ENCODE measurements at places on chromosomes 7 and 10. TPM values are rescaled to one million over a fixed set of nuclear protein-coding genes. Genes with fewer than 3 reads are reported as not detected.

The PALS2 gene
- 16.4 TPM for total RNA-seq

The C10orf67 gene
- not detected for total RNA-seq

The SPRN gene
- 0.07 TPM for total RNA-seq

DNA sequence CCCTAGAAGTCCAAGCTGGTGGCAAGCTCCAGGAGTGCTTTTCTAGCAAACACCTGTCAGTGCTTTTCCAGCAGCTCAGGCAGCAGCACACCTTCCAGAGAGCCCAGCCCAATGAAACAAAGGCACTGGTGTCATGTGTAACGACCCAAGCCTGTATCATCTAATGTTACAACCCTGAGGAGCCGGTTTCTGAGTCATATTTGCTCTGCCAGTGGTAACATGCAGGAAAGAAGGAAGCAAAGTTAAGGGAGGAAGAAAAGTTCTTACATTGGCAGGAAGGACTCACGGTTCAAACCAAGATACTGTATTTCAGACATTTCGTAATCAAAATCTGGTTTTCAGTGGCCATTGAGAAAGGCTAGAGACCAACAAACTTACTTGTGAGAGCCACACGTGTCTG is at the start of gene ANKRD22:
TSS of gene ANKRD22 (minus strand) at position 139 of the 400 bp plus-strand sequence. CDS start 237 bp downstream, outside the sequence.
- H3K27me3 ChIP-seq: no peaks in the 10 kb centered on the region
- no peak within 1 kb of the TSS for H3K4me3 ChIP-seq
- no peak within 1 kb of the TSS for H3K27ac ChIP-seq
- DNase-seq: no peak

DNA sequence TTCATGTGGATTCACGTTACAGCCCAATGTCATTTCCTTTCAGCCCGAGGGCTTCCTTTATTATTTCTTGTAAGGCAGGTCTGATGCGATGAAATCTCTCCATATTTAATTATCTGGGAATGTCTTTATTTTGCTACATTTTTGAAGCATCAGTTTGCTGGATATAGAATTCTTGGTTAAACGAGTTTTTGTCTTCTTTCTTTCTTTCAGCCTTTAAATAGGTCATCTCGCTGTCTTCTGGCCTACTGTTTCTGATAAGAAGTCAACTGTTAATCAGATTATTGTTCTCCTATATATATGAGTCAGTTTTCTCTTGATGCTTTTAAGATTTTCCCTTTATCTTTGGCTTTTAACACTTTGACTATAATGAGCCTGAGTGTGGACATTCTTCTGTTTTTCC is 184.7 kb downstream of the TMEM178B start:
- H3K4me1 ChIP-seq: no peaks in the 10 kb centered on the region
- DNase-seq: no peak
- H3K36me3 ChIP-seq: no peaks in the 10 kb centered on the region
- H3K27me3 ChIP-seq: no peaks in the 10 kb centered on the region
- no peak overlapping the region for H3K4me3 ChIP-seq
- no peak overlapping the region for H3K27ac ChIP-seq

GRCh38 chr7:112411186-112411795 is 39.0 kb upstream of the IFRD1 start:
- H3K27ac ChIP-seq: no peak overlapping the region
- no peaks in the 10 kb centered on the region for H3K36me3 ChIP-seq
- H3K4me3 ChIP-seq: no peak overlapping the region

The PTN gene
- 0.49 TPM for total RNA-seq

- H3K27me3 ChIP-seq: no peaks in the 10 kb centered on the region
- no peak overlapping the region for H3K4me3 ChIP-seq
- no peak for DNase-seq
- no peaks in the 10 kb centered on the region for H3K36me3 ChIP-seq
Observed at GRCh38 chr10:58063861-58064480, 203.7 kb downstream of the IPMK start.

The RASSF4 gene
- total RNA-seq: 28.5 TPM

The SUGCT gene
- total RNA-seq: 13.8 TPM

The EN2 gene
- not detected for total RNA-seq

The UBN2 gene
- total RNA-seq: 4.7 TPM

GRCh38 chr10:93398528-93398927 is 83.6 kb downstream of the MYOF start:
- H3K36me3 ChIP-seq: no peaks in the 10 kb centered on the region
- no peak overlapping the region for H3K27ac ChIP-seq
- no peaks in the 10 kb centered on the region for H3K27me3 ChIP-seq
- no peak overlapping the region for H3K4me3 ChIP-seq
- no peaks in the 10 kb centered on the region for H3K4me1 ChIP-seq

DNA sequence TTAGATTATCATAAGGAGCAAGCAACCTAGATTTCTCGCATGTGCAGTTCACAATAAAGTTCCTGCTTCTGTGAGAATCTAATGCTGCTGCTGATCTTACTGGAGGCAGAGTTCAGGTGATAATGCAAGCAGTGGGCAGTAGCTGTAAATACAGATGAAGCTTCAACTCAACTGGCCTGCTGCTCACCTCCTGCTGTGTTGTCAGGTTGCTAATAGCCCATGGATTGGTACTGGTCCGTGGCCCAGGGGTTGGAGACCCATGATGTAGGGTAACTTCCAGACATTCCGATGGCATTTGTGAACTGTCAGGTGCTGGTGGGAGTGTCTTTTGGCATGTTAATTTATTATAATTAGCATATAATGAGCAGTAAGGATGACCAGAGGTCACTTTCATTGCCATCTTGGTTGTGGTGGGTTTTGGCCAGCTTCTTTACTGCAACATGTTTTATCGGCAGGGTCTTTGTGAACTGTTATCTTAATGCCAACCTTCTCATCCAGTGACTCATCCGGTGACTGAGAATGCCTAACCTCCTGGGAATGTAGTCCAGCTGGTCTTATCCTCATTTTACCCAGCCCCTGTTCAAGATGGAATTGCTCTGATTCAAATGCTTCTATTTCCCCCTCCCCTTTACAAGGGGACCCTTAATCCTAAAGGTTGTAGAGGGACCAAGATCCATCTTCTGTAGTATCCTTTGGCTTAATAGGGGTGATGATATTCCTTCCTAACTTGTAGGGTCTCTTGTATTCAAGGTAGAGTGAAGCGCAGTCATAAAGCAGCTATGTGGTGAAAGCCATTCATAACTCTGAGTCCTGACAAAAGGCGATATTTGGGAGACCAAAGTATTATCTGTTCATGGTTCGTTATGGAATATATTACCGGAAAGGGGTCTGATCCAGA is 165.8 kb downstream of the CCSER2 start:
- no peaks in the 10 kb centered on the region for H3K27me3 ChIP-seq
- no peaks in the 10 kb centered on the region for H3K36me3 ChIP-seq
- no peaks in the 10 kb centered on the region for H3K4me1 ChIP-seq
- DNase-seq: no peak

- no peaks in the 10 kb centered on the region for H3K36me3 ChIP-seq
- H3K4me1 ChIP-seq: no peaks in the 10 kb centered on the region
- DNase-seq: no peak
- H3K4me3 ChIP-seq: no peak overlapping the region
- no peaks in the 10 kb centered on the region for H3K27me3 ChIP-seq
Observed at GRCh38 chr10:116476461-116476860, 48.8 kb downstream of the PNLIPRP3 start.

- no peaks in the 10 kb centered on the region for H3K36me3 ChIP-seq
- peaks cover 26% of the 10 kb centered on the region for H3K4me1 ChIP-seq
- no peaks in the 10 kb centered on the region for H3K27me3 ChIP-seq
- no peak for DNase-seq
Observed at GRCh38 chr10:119250641-119251314, 43.4 kb downstream of the GRK5 start.

The TFEC gene
- 4.5 TPM for total RNA-seq

GRCh38 chr10:71072823-71073210 is 139.6 kb upstream of the UNC5B start:
- no peak overlapping the region for H3K27ac ChIP-seq
- DNase-seq: peak; percentile 23
- no peaks in the 10 kb centered on the region for H3K36me3 ChIP-seq
- H3K27me3 ChIP-seq: no peaks in the 10 kb centered on the region
- no peaks in the 10 kb centered on the region for H3K4me1 ChIP-seq

GRCh38 chr10:47165711-47166404 is 134.1 kb upstream of the GDF10 start:
- H3K27ac ChIP-seq: peak overlapping the region; percentile 38
- H3K4me1 ChIP-seq: no peaks in the 10 kb centered on the region
- no peak overlapping the region for H3K4me3 ChIP-seq
- DNase-seq: peak; percentile 73
- H3K36me3 ChIP-seq: no peaks in the 10 kb centered on the region
- no peaks in the 10 kb centered on the region for H3K27me3 ChIP-seq

DNA sequence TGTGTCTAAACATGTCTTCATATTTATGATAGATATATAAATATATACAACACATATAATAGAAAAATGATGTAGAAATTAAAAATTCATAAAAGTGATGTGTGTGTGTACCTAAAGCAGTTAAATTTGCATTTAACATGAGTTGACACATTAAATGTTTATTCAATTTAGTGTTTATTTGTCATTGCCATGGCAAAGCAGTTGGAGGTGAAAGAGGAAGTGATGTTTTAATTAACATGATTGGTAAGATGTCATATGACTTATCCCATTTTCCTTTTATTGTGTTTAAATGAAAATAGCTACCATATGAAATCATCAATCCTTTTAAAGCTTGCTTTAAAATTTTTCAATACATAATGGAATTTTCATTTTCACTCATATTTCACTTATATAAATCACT is 452.6 kb downstream of the SUGCT start:
- no peak for DNase-seq
- no peaks in the 10 kb centered on the region for H3K36me3 ChIP-seq
- H3K4me1 ChIP-seq: no peaks in the 10 kb centered on the region
- H3K4me3 ChIP-seq: no peak overlapping the region

The SRRM3 gene
- 0.20 TPM for total RNA-seq

GRCh38 chr7:44102846-44103565 is 1.1 kb upstream of the AEBP1 start:
- no peaks in the 10 kb centered on the region for H3K27me3 ChIP-seq
- no peaks in the 10 kb centered on the region for H3K4me1 ChIP-seq
- H3K36me3 ChIP-seq: no peaks in the 10 kb centered on the region
- H3K27ac ChIP-seq: no peak overlapping the region
- H3K4me3 ChIP-seq: no peak overlapping the region

- peaks cover 47% of the 10 kb centered on the region for H3K4me1 ChIP-seq
- DNase-seq: no peak
- no peaks in the 10 kb centered on the region for H3K27me3 ChIP-seq
- peaks cover 6% of the 10 kb centered on the region for H3K36me3 ChIP-seq
- no peak overlapping the region for H3K4me3 ChIP-seq
Observed at GRCh38 chr7:100563100-100563564, 10.6 kb downstream of the SAP25 start.

- no peaks in the 10 kb centered on the region for H3K27me3 ChIP-seq
- H3K27ac ChIP-seq: no peak overlapping the region
- H3K4me3 ChIP-seq: no peak overlapping the region
- H3K4me1 ChIP-seq: no peaks in the 10 kb centered on the region
Observed at GRCh38 chr7:12287901-12288300, 76.8 kb downstream of the TMEM106B start.

DNA sequence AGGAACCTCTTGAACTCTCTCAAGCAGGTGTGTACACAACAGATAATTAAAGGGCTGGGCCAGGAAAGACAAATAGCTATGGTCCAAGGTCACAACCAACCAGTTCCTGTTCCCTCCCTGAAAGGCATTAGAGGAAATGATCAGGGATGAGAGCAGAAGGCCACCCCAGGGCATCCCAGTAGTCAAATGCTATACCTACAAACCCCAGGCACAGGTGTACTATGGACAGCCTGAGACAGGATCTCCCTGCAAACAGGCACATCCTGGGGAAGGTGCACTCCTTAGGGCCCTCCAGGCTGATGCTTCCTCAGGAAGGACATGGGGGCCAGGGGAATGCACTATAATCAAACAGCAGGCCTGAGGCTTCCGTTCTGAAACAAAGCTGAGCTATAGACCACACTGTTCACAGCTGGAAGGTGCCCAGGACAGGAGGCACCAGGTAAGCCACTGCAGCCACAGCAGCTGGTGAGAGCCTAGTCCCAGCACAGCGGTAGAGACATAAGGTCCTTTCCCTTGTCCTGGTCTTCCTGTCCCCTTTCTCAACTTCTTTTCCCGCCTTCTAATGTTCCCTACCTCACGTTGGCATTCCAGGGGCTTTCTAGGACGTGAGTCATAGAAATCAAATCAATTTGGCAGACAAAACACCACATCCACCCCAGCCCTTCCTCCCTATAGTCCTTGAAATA is 13.3 kb downstream of the PARP12 start:
- H3K27me3 ChIP-seq: no peaks in the 10 kb centered on the region
- DNase-seq: peak; percentile 46
- H3K4me1 ChIP-seq: peaks cover 45% of the 10 kb centered on the region
- peak overlapping the region; percentile 71 for H3K27ac ChIP-seq
- no peak overlapping the region for H3K4me3 ChIP-seq

The AKR1D1 gene
- 247 TPM for total RNA-seq

DNA sequence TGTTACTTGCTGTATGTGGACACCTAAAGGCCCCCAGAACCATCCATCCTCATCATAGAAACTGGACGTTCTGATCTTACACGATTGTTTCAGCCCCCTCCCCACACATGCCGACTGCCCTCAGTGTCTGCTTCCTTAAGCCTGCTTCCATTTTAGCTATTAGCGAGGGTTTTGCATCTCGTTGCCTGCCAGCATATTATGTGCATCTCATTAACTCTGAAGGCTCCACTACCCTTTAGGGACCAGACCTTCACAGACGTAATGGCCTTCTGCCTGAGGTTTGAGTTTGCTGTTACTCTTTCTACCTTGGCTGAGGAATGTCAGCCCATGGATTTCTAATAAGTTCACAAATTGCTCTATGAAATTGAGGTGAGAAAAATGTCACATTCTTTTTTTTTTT is 53.9 kb upstream of the LRGUK start:
- H3K4me3 ChIP-seq: no peak overlapping the region
- H3K27me3 ChIP-seq: no peaks in the 10 kb centered on the region
- no peak for DNase-seq
- no peaks in the 10 kb centered on the region for H3K36me3 ChIP-seq
- no peak overlapping the region for H3K27ac ChIP-seq

The TMEM176A gene
- 1,033 TPM for total RNA-seq

- H3K36me3 ChIP-seq: no peaks in the 10 kb centered on the region
- H3K4me3 ChIP-seq: no peak overlapping the region
- no peaks in the 10 kb centered on the region for H3K4me1 ChIP-seq
- DNase-seq: no peak
- H3K27ac ChIP-seq: no peak overlapping the region
Observed at GRCh38 chr10:21522631-21523406, 2.7 kb downstream of the SKIDA1 start.

- no peaks in the 10 kb centered on the region for H3K27me3 ChIP-seq
- no peak for DNase-seq
- H3K4me3 ChIP-seq: no peak overlapping the region
- no peaks in the 10 kb centered on the region for H3K36me3 ChIP-seq
Observed at GRCh38 chr7:69898189-69898588, 299.9 kb downstream of the AUTS2 start.

- H3K27me3 ChIP-seq: no peaks in the 10 kb centered on the region
- H3K4me1 ChIP-seq: no peaks in the 10 kb centered on the region
- DNase-seq: peak; percentile 51
- H3K27ac ChIP-seq: no peak within 1 kb of the TSS
- no peaks in the 10 kb centered on the region for H3K36me3 ChIP-seq
Observed at GRCh38 chr10:93566435-93567276, at the start of gene FFAR4. Gene FFAR4, plus strand, starts transcription at chr10:93566665. Its CDS starts 56 bp downstream, at chr10:93566721.

- H3K27me3 ChIP-seq: no peaks in the 10 kb centered on the region
- H3K27ac ChIP-seq: no peak overlapping the region
- H3K4me3 ChIP-seq: no peak overlapping the region
- H3K4me1 ChIP-seq: no peaks in the 10 kb centered on the region
Observed at GRCh38 chr7:138880881-138881578, 83.0 kb upstream of the ATP6V0A4 start.

All from right lobe of liver (tissue), 6 donors.